ENCODE measurements at places on chromosomes 11 and 22.

- no peak for DNase-seq
Observed at GRCh38 chr11:2774173-2775082, 74.6 kb upstream of the KCNQ1OT1 start.

DNA sequence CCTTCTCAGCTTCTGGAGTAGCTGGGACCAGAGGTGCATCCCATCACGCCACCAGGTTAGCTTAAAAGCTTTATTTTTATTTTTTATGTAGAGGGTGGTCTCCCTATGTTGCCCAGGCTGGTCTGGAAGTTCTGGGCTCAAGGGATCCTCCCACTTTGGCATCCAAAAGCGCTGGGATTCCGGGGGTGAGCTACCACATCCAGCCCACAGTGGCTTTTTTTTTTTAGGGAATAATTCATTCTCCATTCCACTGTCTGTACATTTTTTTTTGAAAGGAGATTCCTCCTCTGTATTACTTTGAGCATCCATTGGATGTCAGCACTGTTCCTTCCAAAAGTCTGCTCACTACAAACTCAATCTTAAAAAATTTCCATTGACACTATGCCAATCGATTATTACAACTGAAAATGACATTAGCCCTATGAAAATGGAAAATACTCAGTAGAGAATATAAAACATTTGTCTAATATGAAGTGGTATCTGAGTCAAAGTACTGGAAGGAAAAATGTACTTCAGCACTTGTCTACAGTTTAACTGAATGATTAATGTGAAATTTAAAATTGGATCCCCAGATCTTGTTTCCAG lies 1.3 kb upstream of the LPXN start:
- DNase-seq, result no peak

- DNase-seq, result no peak
Observed at GRCh38 chr11:65486570-65487466, 12.0 kb upstream of the MALAT1 start.

- no peak for DNase-seq
Observed at GRCh38 chr11:134464981-134465730, 53.1 kb upstream of the B3GAT1 start.

GRCh38 chr11:65354265-65355012 lies at the start of gene TIGD3:
Gene TIGD3, plus strand, starts transcription at chr11:65354751. Its CDS starts 1,058 bp downstream, at chr11:65355809.
- peak; percentile 97 for DNase-seq

GRCh38 chr22:23128269-23129108 lies 13.3 kb downstream of the RSPH14 start:
- peak; percentile 44 for DNase-seq

DNA sequence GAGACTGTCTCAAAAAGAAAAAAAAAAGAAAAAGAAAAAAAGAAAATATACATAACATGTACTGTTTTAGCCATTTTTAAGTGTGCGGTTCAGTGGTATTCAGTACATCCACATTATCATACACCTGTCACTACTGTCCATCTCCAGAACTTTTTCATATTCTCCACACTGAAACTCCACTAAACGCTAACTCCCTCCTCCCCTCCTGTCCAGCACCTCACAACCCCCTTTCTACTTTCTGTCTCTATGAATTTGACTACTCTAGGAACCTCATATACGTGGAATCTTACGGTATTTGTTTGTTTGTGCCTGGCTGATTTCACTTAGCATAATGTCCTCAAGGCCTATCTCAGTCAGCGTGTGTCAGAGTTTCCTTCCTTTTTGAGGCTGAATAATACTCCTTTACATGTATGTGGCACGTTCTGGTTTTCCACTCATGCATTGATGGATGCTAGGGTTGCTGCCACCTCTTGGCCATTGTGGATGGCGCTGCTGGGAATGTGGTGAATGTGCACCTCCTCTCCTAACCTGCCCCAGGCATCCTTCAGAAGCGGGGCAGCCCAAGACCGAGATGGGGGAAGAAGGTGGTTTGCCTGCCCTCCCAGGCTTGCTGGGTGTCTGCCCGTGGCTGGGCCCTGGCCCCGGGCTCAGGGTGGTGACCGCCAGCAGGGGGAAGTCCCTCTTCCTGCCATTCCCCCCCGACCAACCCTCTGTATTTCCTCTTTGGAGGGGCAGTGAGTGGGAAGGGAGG lies 60.5 kb downstream of the BCR start:
- no peak for DNase-seq

GRCh38 chr11:119671561-119672015 lies 57.4 kb downstream of the NECTIN1 start:
- DNase-seq, result no peak

DNA sequence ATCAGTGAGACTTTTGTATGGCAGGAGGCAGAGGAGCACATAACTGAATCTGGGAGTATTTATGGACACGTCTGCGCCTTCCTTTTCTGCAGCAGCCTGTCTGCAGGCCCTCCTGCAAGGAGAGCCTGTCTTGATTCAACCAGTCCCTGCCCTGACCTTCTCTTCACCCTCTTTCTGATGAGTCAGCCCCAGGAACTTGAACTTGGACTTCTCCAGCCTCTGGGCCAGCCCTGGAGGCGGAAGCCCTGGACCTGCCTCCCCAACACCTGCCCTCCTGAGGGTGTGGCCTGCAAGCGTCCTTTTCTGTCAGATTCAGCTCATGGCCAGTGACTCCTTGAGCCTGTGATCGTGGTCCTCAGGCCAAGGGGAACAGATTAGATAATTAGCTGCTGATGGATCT lies 20.0 kb downstream of the DAGLA start:
- no peak for DNase-seq

GRCh38 chr11:109851780-109852390 lies 241.3 kb upstream of the ZC3H12C start:
- DNase-seq, result no peak

GRCh38 chr11:131572423-131572822 lies 202.0 kb downstream of the NTM start:
- DNase-seq, result no peak

- DNase-seq, result no peak
Observed at GRCh38 chr22:40031766-40032470, 37.2 kb downstream of the FAM83F start.

DNA sequence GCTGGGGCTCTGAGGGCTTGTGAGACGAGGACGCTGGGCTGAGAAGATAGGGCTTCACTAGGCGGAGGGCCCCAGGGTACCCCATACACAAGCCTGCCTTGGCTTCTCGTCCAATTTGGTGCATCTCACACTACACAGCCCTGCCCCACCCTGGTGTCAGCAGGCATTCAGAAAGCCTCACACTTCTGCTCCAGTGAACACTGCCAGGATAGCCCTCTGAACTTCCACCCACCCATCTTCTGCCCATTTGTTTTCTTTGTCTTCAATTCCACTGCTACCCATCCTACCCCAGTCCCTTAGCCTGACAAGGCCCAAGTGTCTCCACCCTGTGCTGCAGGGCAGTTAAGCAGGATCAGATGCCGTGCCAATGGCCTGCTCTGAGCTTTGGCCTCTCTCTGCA lies 1.9 kb upstream of the BUD13 start:
- no peak for DNase-seq

- no peak for DNase-seq
Observed at GRCh38 chr11:66334605-66335442, 1.4 kb downstream of the RIN1 start.

DNA sequence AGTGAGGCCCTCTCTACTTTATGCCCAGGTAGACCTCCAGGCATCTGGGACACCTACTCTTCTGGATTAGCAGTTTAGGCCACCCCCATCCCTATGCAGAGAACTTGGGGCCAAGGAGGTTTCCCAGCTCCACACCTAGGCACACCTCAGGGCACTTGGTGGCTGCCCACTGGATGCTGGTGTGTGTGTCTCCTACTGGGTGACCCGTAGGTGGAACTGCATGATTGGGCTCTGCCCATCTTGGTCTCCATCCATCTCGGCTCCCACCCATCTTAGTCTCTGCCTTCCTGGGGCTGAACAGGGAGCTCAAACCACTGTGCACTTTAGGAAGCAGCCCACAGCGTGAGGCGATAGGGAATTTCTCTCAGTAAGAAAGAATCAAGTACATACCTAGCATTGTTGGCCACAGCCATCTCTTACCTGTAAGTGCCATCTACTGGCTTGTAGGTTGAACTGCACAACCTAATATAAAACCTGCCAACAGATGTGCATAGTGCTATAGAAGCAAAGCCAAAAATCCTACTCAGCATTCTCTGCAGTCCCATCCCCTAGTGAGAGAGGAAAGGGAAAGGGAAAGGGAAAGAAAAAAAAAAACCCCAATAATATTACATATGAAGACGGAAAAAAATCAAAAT lies 61.6 kb upstream of the PTPN5 start:
- DNase-seq, result no peak

DNA sequence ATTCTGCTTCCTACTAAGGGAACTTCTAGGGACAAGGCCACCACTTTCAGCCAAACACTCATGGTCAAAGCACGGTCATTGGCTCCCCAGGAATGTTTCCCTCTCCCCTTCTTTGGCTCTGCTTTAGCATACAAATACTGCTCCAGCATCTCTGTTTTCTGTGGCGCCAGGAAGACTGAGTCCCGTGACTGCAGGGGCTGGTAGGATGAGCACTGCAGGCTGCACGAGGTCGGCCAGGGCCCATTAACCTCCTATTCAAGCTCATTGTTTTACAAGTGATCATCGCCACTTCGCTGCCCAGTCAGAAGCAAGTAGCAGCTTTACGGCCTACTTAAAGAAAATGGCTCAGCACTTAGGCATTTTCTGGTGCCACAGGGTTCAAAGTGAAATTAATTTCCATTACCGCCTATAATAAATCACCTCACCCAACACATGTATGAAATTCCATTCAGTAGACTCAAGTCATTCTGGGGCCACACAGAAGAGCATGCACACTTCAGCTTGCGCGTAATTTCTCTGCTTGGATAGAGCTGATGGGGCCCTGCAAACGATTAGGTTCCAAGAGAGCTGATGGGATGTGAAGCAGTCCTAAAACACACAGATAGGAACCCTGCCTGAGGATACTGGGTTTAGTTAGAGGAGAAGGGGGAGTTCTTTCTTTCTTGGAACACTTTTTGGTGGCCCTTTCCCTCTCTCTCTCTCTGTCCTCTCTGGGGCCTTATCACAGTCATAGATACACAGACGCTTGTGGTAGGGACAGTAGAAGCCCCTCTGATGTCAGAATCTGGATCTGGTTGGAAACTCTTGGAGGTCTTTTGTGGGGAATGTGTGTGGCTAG lies 173.7 kb downstream of the KIF18A start:
- no peak for DNase-seq

GRCh38 chr11:57497303-57498247 lies 17.9 kb downstream of the SLC43A1 start:
- DNase-seq, result no peak

- no peak for DNase-seq
Observed at GRCh38 chr11:47383071-47383470, 4.7 kb upstream of the SPI1 start.

DNA sequence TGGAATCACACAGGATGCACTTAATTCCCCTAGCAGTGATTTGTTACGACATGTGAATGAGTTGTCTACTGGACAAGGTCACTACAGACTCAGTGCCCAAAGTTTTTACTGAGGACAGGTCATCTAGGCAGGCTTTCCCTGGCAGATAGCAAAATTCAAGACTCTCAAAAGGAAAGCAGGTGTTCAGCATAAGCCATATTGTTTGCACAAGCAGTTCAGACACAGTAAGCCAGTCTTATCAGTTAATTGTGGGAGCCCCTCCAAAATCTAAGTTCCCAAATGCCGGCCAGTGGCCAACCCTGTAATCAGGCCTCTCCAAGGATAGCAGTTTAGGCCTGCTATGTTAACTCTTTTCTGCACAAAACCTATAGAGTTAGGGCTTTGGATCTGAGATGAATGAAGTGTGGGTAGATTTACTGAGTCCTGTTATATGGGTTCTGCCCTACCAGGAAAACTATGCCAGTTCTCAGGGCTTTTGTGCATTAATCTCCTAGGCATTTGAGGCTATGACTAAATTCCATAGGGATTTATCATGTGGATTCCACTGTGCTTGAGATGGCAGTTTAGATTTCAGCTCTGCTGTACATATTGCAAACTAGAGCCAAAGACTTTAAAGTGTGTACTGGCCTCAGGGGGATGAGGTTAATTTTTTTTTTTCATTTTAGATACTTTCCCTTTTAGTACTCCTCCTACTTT lies 4.8 kb upstream of the ARHGEF12 start:
- no peak for DNase-seq

- no peak for DNase-seq
Observed at GRCh38 chr11:44623731-44624491, 58.4 kb downstream of the CD82 start.

- DNase-seq, result no peak
Observed at GRCh38 chr11:75894036-75894585, 79.1 kb downstream of the UVRAG start.

- peak; percentile 87 for DNase-seq
Observed at GRCh38 chr22:39090426-39091064, 6.5 kb upstream of the APOBEC3H start.

- DNase-seq, result no peak
Observed at GRCh38 chr22:40189997-40190396, 12.3 kb downstream of the TNRC6B start.

DNA sequence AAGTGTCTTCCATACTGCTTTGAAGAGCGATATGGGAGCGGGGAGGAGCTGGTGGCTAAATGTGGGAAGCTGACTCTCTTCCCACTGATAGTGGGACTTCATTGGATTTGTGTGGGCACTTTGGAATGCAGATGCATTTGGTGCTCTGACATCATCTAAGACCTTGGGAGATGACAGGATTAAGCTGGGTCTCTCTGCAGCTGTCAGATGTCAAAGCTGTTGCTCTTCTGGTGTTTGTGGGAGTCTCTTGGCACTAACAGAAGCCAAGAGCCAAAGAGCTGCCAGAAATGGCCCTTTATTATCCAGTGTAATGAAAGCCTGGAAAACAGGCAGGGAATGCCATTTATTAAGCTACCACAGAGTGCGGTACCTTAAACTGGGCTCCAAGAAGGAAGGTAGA lies 20.6 kb downstream of the GRAMD1B start:
- no peak for DNase-seq

DNA sequence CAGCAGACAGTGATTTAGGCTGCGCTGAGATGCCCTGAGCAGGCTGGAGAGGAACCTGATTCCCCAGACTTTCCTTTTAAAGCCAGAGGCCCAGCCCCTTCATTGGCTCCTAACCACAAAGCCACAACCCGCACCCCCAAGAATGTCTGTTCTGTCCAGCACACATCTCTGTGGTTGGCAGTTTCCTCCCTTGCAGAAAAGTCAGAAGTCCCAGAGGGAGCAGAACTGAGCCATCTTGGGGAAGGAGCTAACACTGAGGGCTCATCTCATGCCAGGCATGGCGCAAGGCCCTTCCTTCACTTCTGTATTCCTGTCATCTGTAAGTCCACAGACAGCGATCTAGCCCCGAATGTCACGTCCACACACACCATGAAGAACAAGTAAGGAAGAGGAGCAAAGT lies 97.1 kb upstream of the SYT13 start:
- DNase-seq, result no peak

- no peak for DNase-seq
Observed at GRCh38 chr11:103768816-103769215, 267.6 kb upstream of the DDI1 start.
